Breast epithelium (tissue), 4 donors: ENCODE measurements at places on chromosomes 6 and 20.

- peak; percentile 65 for DNase-seq
- H3K4me3 ChIP-seq, result peak overlapping the region; percentile 86
- H3K27me3 ChIP-seq, result no peaks in the 10 kb centered on the region
- H3K4me1 ChIP-seq, result no peaks in the 10 kb centered on the region
- H3K36me3 ChIP-seq, result no peaks in the 10 kb centered on the region
- peak overlapping the region; percentile 99 for H3K27ac ChIP-seq
These were observed 303 bp downstream of the ILRUN start for GRCh38 chr6:34696189-34696738.

DNA sequence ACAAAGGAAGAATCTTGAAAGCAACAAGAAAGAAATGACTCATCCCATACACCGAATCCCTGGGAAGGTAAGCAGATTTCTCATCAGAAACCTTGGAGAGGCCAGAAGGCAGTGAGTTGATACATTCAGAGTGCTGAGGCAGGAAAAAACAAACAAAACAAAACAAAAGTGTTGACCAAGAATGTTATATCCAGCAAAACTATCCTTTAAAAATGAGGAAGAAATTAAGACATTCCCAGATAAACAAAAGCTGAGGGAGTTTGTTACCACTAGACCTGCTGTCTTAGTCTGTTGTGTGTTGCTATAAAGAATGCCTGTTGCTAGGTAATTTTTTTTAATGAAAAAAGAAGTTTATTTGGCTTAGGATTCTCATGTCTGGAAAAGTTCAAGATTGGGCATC lies 33.7 kb upstream of the PPP1R3G start:
- no peak for DNase-seq
- no peaks in the 10 kb centered on the region for H3K4me1 ChIP-seq
- no peak overlapping the region for H3K27ac ChIP-seq
- H3K4me3 ChIP-seq, result no peak overlapping the region

DNA sequence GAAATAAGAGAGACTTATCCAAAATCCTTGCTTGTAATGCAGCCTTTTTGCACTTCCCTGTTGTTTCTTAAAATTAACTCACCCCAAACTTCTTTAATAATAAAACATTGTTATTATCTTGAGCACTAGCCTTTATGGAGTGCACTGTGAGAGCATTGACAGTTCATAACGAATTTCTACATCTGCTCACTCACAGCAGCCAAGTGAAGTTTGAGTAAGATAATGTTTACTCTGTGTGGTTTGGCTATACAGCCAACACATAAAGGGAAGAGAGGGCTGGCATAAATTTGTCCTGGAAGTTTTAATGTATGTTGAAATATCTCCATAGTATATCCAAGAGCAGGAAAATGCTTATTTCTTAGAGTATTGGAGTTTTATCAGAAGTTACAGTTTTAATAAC lies 227.9 kb downstream of the FRK start:
- no peak for DNase-seq
- H3K27me3 ChIP-seq, result no peaks in the 10 kb centered on the region
- no peak overlapping the region for H3K27ac ChIP-seq
- H3K36me3 ChIP-seq, result no peaks in the 10 kb centered on the region
- H3K4me3 ChIP-seq, result no peak overlapping the region
- H3K4me1 ChIP-seq, result no peaks in the 10 kb centered on the region

GRCh38 chr6:53532942-53533341 lies 12.0 kb downstream of the GCLC start:
- no peaks in the 10 kb centered on the region for H3K4me1 ChIP-seq
- no peaks in the 10 kb centered on the region for H3K27me3 ChIP-seq
- no peak overlapping the region for H3K27ac ChIP-seq
- no peak overlapping the region for H3K4me3 ChIP-seq
- no peak for DNase-seq

- H3K27me3 ChIP-seq, result no peaks in the 10 kb centered on the region
- peaks cover 7% of the 10 kb centered on the region for H3K36me3 ChIP-seq
- DNase-seq, result no peak
- no peak overlapping the region for H3K27ac ChIP-seq
- H3K4me1 ChIP-seq, result no peaks in the 10 kb centered on the region
- no peak overlapping the region for H3K4me3 ChIP-seq
These were observed 101.0 kb downstream of the ARHGAP18 start for GRCh38 chr6:129608886-129609537.

DNA sequence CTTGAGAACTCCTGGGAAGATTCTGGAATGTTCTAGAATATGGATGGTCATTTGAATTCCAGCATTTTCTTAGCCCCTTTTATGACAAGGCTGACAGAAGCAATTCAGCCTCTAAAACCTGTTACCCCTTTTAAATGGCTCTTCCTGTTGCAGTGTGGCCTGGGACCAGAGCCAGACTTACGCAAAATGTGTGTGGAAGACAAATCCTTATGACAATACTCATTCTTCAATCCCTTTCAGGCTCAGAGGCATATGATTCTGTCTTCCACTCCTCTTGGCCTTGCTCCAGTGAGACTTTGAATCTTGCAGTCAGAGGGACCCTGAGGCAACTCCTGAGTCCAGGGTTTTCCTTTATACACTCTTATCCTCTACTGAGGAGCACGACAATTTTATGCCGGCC lies 287.0 kb downstream of the CLIC5 start:
- no peaks in the 10 kb centered on the region for H3K36me3 ChIP-seq
- no peak overlapping the region for H3K4me3 ChIP-seq
- H3K27me3 ChIP-seq, result no peaks in the 10 kb centered on the region

DNA sequence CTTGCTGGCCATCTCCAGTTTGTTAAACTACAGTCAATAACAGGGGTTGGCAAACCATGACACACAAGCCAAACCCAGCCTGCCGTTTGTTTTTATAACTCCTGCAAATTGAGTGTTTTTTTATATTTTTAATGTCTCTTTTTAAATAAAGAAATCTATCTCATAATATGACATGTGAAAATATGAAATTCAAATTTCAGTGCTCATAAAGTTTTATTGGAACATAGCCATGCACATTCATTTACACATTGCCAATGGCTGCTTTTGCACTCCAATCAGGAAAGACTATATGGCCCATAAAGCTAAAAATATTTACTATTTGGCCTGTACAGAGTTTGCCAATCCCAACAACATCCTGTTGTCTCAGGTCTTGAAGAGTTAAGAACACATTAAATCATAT lies 129.0 kb upstream of the SRSF6 start:
- no peaks in the 10 kb centered on the region for H3K36me3 ChIP-seq
- no peak for DNase-seq
- no peak overlapping the region for H3K4me3 ChIP-seq
- no peaks in the 10 kb centered on the region for H3K27me3 ChIP-seq
- no peak overlapping the region for H3K27ac ChIP-seq
- no peaks in the 10 kb centered on the region for H3K4me1 ChIP-seq

GRCh38 chr20:16955971-16956370 lies 207.8 kb downstream of the OTOR start:
- H3K27ac ChIP-seq, result no peak overlapping the region
- H3K27me3 ChIP-seq, result peaks cover 3% of the 10 kb centered on the region
- no peak overlapping the region for H3K4me3 ChIP-seq
- no peaks in the 10 kb centered on the region for H3K36me3 ChIP-seq
- no peaks in the 10 kb centered on the region for H3K4me1 ChIP-seq

GRCh38 chr20:329851-330232 lies 4.5 kb downstream of the SOX12 start:
- DNase-seq, result no peak
- H3K4me3 ChIP-seq, result no peak overlapping the region
- no peak overlapping the region for H3K27ac ChIP-seq

DNA sequence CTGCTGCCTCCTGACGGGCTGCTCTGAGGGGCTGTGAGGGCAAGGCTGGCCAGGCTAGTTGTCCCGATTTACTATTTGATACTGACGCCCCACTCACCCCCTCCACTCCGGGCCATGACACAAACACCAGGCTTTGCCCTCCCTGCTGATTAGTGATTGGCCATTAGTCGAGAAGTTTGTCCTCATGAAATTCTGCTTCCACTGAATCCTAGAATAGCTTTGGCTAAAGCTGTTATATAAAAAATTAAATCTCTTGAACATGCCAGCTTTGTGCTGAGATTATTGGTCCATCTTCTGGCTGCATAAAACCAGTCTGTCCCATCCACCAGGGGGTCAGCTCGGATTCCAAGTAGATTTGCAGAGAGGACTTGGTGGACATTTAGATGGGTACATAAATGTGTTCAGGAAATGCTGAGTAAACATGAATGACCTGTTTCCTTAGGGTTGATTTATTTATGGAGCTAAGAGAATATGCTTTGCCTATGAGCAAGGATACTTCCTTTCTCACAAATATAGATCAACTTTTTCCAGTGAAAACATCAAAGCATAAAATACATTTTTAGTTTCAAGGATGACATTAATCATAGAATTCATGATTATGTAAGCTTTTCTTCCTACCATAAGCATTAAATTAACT lies at the start of gene GABRR2:
TSS of gene GABRR2 (minus strand) at position 51 of the 637 bp plus-strand sequence. CDS start 134 bp downstream, outside the sequence.
- no peaks in the 10 kb centered on the region for H3K36me3 ChIP-seq
- no peak for DNase-seq
- H3K27me3 ChIP-seq, result no peaks in the 10 kb centered on the region
- no peak within 1 kb of the TSS for H3K27ac ChIP-seq

GRCh38 chr20:35600993-35601973 lies 14.3 kb upstream of the SPAG4 start:
- H3K27me3 ChIP-seq, result no peaks in the 10 kb centered on the region
- no peaks in the 10 kb centered on the region for H3K36me3 ChIP-seq
- H3K4me1 ChIP-seq, result no peaks in the 10 kb centered on the region
- DNase-seq, result peak; percentile 77
- peak overlapping the region; percentile 77 for H3K4me3 ChIP-seq

DNA sequence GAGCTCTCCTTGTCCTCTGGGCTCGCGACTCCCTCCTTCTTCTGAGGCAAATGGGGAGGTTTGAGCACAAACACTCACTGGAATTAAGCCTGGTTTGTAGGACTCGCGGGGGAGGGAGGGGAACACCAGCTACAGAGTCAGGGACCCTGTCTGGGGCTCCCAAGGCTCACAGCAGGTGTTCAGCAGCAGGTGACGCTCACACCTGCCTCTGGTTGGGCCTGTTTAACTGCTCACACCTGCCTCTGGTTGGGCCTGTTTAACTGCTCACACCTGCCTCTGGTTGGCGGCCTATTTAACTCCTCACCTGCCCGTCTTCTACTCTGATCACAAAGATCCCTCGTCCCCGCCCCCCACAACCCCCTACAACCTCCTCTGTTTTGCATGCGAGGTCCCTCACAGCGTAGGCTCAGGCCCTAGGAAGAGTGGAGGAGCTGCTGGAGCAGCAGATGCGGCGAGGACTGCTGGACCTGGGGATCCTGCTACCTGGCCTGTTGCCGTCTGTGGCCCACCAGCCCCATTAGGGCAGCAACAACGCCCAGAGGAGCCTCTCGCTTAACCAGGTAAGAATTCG lies 181.9 kb downstream of the ERMARD start:
- DNase-seq, result peak; percentile 44
- no peaks in the 10 kb centered on the region for H3K4me1 ChIP-seq
- H3K27me3 ChIP-seq, result no peaks in the 10 kb centered on the region
- H3K4me3 ChIP-seq, result no peak overlapping the region
- H3K27ac ChIP-seq, result no peak overlapping the region

DNA sequence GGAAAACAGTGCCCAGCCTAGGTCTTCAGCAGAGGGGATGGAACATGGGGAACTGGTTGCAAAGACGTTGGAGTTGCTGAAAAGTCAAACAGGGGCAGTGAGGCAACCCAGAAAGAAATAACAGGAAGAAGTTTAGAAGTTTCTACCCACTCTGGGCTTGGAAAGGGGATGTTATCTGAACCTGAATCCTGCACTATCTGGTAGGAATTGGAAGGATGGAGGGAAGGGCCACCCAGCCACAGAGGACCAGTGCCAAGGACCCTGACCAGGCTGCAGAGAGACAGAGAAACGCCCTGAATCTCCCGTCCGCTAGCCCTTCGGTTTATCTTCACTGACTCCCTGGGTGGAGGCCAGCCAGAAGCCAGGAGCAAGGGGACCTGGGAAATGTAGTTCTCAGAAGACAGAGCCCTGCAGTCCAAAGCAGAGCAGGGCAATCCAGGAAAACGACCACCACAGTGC lies 217.3 kb upstream of the RREB1 start:
- H3K4me3 ChIP-seq, result no peak overlapping the region
- H3K27ac ChIP-seq, result no peak overlapping the region
- no peaks in the 10 kb centered on the region for H3K27me3 ChIP-seq
- no peak for DNase-seq
- no peaks in the 10 kb centered on the region for H3K4me1 ChIP-seq

- H3K27ac ChIP-seq, result no peak overlapping the region
- no peaks in the 10 kb centered on the region for H3K36me3 ChIP-seq
- no peaks in the 10 kb centered on the region for H3K4me1 ChIP-seq
These were observed 162.0 kb upstream of the SIM1 start for GRCh38 chr6:100626721-100627120.
